GM23338 (cell line): ENCODE measurements at places on chromosomes 5 and 9.

- DNase-seq = no peak
Measured at GRCh38 chr5:61779743-61780142, 447.7 kb downstream of the ZSWIM6 start.

GRCh38 chr9:78898234-78898633 is 601.3 kb downstream of the PSAT1 start:
- no peak for DNase-seq

- DNase-seq = no peak
Measured at GRCh38 chr5:74406844-74407243, 233.7 kb downstream of the ENC1 start.

DNA sequence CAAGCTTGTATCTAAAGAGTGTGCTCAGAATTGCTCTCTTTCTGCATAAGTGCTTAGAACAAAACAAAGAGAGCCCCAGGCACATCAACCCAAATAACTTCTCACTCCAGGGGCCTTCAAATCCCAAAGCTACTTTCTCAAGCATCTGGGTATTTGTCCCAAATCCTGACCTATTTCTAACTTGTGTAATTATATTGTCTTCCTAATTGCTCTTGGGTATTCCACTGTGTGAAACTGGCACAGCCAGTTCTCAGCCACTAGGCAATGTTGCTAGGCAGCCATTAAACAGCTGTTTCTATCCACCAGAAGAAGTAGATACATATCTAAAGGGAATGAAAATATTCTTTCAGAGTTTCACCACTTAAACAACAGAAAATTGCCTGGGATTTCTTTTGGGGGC is 198.8 kb downstream of the PRELID2 start:
- DNase-seq = no peak

DNA sequence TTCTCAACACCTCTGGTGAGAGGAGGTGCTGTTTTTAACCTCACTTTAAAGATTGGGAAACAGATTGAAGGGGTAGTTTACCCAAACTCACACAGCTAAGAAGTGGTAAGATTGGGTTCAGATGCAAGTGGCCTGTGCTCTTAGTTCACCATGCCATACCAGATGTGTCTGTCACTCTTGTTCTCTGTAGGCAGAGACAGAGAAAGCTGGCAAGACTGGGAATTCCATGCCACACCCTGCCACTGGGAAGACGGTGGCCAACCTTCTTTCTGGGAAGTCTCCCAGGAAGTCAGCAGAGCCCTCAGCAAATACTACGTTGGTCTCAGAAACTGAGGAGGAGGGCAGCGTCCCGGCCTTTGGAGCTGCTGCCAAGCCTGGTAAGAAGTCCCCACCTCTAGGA is 11.0 kb downstream of the TCOF1 start:
- no peak for DNase-seq

- no peak for DNase-seq
Measured at GRCh38 chr5:15807871-15808270, 307.9 kb downstream of the FBXL7 start.

DNA sequence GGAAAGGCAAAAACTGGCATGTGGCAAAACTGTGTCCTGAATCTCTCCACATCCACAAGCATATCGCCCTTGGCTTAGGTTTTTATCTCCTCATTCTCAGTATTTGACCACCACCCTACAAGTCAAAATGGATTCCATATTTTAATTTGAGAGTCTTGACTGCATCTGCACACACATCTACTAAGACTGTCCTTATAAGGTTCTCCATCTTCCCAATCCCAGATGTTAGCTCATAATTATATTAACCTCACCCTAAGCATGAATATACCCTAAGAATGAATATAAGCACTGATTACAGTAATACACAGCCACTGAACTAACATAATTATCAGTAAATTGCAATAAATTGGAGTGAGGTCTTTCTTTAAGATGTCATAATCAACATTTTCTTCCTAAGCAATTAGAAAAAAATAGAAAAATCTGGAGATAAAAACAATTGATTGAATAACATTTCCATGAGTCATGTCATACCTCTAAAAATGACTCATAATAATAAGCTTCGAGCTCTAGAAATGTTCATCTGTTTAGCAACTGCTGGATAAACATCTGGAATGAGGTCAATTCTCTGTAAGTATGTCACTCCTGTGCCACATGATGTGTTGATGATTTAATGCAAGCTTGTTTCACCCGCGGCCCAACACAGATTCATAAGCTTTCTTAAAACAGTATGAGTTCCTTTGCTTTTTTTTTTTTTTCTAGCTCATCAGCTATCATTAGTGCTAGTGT is 39.9 kb upstream of the PAM start:
- DNase-seq = no peak

- no peak for DNase-seq
Measured at GRCh38 chr9:132833550-132834121, 44.4 kb downstream of the AK8 start.

DNA sequence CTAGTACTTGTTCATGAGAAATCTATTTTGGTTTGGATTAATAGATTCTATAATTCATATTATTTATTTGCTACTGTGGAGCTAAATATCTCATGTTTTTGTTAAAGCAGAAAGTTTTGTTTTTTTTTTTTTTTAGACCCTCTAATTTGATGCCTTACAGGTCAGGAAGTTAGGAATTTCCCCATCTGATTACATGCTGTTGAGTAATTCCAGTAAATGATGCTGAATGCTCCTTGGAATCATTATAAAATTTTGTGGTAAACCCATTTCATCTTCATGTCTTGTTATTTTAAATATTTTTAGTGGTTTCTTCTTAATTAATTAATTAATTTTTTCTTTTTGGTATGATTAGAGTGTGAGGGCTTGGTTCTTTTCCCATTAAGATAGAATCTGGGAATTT is 35.6 kb downstream of the NNT start:
- no peak for DNase-seq

GRCh38 chr5:175104677-175105076 is 339.3 kb downstream of the DRD1 start:
- DNase-seq = no peak

GRCh38 chr9:14349146-14349446 is 35.2 kb upstream of the NFIB start:
- no peak for DNase-seq

DNA sequence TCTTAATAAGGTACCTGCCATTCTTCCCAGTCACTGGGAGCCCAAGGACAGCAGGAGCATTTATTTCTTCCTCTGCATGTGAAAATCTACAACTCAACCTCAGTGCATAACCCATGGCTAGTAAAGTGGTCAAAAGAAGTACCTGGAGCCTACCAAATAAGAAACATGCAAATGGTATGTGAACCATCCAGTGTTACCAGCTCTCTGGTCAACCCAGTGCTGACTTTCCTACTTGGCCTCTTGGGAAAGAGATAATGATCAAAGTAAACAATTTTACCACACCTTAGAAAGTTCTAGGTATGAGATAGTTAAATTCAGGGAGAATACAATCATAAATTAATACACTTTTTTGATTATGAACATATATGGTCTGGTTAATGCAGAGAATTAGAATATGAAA is 325.6 kb downstream of the ENC1 start:
- DNase-seq = no peak

DNA sequence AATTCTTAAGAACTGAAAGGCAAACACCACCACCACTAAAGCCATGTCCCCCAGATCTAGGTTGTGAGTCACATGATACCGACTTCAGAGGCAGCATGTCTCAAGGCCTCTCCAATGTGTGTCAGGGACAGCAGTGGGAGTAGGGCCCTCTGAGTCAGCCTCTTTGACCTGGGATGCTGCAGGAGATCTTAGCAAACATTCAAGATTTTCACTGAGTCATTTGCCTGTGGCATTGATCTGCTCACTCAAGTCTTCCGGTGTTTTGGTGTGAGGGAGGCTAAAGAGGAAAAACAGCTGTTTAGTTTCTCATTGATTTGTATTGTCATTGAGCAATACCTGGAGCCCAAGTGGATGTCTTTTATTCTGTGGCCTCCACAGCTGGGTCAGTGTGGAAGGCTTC is 36.1 kb downstream of the TMC1 start:
- peak; percentile 2 for DNase-seq

- no peak for DNase-seq
Measured at GRCh38 chr9:69946800-69947437, 96.7 kb upstream of the MAMDC2 start.

GRCh38 chr9:114448706-114449105 is 56.6 kb downstream of the WHRN start:
- no peak for DNase-seq
